ENCODE measurements at places on chromosomes 6 and 20.

- DNase-seq, result no peak
Observed at GRCh38 chr6:28860581-28860980, 63.2 kb downstream of the TRIM27 start.

GRCh38 chr6:89022798-89023197 lies 57.8 kb upstream of the PNRC1 start:
- DNase-seq, result no peak

GRCh38 chr6:22827760-22828159 lies 258.4 kb downstream of the HDGFL1 start:
- no peak for DNase-seq

- no peak for DNase-seq
Observed at GRCh38 chr20:35954907-35955251, 577 bp upstream of the SCAND1 start.

DNA sequence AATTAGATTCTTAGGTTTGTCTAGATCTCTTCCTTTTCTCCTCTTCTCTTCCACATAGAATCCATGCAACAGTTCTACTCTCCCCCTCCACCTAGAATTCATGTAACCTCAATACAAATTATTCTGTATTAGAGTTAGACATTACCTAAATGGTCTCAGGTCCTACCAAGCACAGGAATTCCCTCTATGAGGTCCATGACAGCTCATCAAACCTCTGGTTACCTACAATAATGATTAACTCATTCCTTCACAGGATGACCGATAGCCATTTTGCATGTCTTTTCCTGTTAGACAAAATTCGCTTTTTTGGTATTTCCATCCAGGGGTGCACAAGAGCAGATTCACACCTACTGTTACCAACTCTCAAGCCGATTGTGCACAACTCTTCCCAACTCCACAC lies 27.4 kb upstream of the BMP2 start:
- no peak for DNase-seq

DNA sequence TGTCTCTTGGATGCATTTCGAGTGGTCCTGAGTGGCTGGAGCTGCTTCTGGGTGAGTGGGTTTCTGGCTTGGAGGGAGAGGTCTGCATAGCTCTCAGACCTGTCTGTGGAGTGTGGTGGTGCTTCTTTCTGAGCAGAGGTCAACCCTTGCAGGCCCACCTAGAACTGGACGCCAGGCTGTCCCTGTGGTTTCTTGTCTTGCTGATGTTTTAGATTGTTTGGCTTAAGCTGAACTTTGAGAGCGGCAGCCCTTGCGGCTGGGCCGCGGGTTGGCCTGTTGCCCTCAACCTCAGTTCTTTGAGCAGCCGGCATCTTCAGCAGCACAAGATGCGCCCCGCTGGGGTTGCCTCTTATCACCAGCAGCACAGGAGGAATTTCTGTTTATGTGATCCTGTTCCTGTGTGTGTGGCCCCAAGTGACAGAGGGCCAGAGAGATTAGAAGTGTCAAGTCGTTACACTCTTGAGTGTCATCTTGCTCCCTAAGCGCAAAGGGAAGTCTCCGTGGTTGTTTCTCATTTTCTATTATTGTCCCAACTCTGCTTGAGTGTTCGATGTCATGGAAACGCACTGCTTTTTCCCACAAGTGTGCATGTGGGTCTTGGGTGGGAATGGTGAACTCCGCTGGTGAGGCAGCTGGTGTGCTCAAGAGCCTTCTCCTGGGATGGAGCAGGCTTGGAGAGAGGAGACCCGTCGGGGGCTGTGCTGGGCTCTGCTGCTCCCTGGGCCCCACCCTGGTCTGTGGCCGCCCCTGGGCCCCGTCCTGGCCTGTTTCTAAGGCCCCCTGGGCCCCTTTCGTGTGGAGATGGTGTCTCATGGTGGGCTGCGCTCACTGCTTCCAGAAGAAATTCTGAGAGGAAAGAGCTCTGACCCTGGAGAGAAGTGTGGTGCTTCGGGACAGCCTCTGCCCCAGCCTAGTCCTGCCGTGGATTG lies 20.1 kb upstream of the SLC22A1 start:
- no peak for DNase-seq

GRCh38 chr6:37303891-37304503 lies 46.1 kb upstream of the TMEM217 start:
- DNase-seq, result no peak

GRCh38 chr6:84691978-84692623 lies 72.3 kb downstream of the TBX18 start:
- no peak for DNase-seq

DNA sequence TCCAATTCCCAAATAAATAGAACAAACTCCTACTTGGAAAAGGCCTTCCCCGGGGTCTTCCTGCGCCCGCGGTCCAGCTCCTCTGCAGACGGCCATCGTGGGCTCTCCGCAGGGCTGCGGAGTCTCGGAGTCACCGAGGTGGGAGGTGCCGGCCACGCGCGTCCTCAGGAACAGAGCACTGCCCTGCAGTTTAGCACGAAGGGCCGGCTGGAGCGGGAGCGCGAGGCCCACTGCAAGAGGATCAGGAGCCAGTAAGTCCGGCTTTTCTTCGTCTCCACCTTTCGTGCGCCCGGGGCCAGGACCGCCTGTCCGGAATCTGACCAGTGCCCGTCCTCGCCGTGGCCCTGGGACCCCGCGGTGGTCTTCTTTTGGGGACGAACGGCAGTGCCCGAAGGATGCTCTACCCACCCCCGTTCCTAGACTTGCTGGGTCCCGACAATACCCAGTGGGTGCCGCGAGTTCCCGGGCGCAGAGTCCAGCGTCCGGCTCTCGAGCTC lies 1.4 kb downstream of the BHLHE23 start:
- no peak for DNase-seq

DNA sequence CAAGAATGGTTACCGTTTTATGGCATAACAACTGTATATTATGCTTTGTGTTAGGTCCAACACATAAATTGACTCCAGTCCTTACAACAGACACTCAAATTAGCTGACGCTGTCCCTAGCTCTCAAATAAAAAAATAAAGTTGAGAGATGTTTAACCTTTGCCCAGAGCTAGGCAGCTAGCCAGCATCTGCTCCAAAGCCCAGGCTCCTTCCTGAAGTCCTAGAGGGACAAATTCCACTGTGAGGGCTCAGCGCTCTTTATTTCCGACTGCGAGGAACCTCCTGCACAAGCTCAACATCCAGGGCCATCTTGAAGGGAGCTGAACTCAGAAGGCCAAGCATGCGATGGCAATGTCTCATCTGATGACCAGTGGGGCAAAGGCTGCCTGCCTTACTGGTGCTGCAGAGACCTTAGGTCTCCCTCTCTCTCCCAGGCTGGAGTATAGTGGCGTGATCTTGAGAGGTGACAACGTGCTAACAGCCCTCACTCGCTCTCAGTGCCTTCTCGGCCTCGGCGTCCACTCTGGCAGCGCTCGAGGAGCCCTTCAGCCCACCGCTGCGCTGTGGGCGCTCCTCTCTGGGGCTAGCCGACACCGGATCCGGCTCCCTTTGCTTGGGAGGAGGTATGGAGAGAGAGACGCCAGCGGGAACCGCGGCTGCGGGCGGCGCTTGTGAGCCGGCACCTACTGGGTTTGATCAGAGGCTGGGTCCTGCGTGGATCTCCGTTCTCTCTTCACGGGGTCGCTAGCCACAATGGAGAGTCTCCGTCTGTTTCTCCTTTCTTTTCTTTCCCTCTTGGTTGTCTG lies 24.7 kb upstream of the GFOD1 start:
- no peak for DNase-seq

Data from activated T-helper 9 cell treated with anti-CD3 and anti-CD28 coated beads, Interleukin-2, amount 50 U/mL, for 16 hours (primary cell).